NCI-H1694 (cell line): ENCODE measurements at places on chromosomes 1 and 21.

DNA sequence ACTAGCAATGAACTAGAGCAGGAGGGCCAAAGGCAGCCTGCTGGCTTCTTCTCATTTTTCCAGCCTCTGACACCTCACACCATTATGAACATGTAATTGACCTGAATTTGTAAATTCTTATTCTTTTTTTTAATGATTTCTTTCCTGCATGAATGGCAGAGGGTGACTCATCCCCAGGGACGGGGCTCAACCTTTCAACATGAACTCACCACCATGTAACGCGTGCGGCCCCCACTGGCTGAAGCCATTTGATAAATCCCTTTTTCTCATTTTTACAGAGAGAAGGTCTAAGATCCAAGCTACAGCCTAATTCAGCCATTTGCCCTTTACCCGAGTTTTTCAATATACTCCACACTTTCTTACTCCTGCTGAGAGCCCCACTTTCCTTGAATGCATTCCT, 9.3 kb upstream of the ETS2 start:
- no peak for DNase-seq

DNA sequence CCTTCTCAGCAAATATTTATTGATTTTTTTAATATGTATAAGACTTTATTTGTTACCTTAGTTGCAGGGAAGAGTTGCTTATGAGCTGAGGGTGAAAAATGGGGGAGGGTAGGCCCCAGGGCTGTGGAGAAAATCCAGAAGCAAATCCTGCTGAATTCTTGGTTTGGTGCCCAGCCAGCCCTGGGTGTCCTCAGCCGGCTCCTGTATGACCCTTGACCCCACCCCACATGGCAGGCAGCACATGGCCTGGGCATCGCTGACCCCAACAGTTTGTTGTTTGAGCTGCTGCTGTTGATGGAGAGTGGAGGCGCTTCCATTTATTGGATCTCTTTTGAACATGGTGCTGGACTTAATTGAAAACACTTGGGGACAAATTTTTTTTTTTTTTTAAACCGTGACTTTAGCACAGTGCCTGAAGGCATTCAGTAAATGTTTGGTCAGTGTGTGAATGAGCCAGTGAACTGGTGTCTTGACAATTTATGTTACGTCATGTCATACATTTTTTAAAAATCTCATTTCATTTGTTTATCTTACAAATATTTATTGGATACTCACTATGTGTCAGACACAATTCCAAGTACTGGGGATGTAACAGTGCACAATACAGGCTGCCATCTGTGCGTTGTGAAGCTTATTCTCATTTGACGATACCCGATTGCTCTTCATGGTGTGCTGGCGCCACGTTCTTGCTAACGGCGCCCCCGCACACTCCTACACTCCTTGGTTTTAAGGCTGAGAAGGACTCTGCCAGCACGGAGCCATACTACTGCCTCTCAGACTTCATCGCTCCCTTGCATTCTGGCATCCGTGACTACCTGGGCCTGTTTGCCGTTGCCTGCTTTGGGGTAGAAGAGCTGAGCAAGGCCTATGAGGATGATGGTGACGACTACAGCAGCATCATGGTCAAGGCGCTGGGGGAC, 98.8 kb downstream of the MTR start:
- DNase-seq, result no peak

DNA sequence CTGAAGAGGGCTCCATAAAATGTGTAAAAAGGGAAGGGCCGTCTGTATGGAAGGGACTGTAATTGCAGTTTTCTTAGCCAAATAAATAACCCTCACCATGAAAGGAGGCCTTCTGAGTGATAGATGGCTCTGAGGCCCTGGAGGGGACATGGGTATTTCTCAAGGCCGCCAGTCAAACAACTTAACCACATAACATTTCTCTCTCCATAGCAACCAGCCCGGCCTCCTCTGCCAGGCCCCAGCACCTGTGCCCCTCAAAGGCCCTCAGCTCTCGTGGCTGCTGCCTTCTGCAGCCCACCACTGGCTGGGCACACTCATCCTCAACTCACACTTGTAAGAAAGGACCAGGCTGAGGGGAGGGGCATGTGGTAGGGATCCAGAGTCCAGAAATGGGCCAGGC, 57.0 kb upstream of the GJB5 start:
- no peak for DNase-seq

GRCh38 chr1:186518395-186518794, 57.5 kb upstream of the PDC start:
- no peak for DNase-seq

- DNase-seq, result no peak
These were observed 66.6 kb downstream of the CD34 start for GRCh38 chr1:207844371-207844770.

DNA sequence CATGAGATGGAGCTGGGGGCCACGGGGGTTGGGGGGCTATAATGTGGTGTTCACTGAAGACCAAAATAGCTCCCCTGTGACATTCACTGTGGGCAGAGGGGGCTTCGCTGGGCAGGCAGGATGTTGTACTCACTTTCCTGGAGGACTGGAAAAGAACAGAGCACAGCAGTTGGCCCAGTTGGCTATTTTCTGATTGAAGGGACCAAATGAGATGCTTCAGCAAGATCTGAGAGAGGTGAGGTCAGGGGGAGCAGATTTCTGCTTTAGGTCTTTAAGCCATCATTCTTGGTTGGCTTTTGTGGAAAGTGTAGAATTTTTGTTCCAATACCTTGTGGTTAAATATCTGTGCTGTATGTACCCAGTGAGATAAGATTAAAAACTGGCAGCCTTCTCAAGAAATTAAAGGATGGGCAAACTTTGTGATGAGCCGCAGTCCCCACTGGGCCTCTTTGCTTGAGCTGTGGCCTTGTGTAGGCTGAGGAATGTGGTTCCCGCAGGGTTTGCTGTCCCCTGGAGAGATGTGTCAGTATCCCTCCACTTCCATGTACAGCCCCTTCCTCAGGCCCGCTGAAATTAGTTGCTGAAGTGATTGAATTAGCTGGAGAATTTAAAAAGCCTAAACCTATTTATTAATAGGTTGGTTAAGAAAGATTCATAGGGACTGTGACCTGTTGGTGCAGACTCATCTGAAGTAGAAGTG, 80.7 kb downstream of the ATP5PO start:
- DNase-seq, result no peak

GRCh38 chr1:169117599-169117998, 11.1 kb downstream of the ATP1B1 start:
- DNase-seq, result no peak

- DNase-seq, result no peak
These were observed 4.2 kb upstream of the C8A start for GRCh38 chr1:56850411-56850810.

DNA sequence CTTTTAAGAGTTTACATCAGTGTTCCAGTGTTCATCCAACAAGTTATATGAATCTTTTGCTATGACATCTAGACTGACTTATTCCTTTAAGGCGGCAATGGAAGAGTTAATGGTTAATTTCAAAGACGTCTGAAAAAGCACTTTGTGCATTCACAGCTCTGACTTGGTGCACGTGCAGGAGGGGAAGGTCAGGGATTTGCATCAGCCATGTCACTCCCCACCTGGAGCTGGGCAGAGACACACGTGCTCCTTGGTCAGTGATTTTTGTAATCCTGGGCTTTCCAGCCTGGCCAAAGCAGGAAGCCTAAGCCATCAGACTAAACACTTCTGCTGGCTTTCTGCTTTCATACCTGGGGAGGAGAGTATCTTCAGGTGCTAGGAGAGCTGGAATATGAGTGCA, 96.3 kb downstream of the ST3GAL3 start:
- DNase-seq, result no peak

- DNase-seq, result no peak
These were observed 105.7 kb upstream of the COL6A1 start for GRCh38 chr21:45875881-45876280.
